NCI-H187 treated with DMSO at 0.1 percent for 48 hours (cell line): ENCODE measurements at places on chromosomes 16 and 17.

DNA sequence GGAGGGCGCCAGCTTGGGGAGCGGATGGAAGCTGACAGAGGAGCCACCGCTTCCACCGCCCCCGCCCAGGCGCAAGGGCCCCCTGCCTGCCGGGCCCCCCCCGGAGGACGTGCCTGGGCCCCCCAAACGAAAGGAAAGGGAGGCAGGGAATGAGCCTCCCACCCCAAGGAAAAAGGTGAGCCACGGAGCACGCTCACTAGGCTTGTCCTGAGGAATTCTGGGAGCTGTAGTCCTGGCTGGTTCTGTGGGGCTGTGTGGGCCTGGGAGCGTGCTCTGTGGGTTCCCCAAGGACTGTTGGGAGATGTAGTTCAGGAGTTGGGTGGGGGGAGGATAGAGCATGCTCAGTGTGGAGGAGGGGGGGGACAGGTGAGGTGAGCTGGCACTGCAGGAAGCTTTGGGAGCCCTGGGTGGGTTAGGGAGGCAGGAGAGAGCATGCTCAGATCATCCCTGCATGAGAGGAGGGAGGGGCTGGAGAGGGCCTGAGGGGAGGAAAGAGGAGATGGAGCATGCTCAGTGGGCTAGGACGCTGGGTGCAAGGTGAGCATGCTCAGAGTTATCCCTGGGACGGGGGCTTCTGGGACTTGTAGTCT, 4.5 kb downstream of the FBXL19 start:
- DNase-seq = peak; percentile 53

DNA sequence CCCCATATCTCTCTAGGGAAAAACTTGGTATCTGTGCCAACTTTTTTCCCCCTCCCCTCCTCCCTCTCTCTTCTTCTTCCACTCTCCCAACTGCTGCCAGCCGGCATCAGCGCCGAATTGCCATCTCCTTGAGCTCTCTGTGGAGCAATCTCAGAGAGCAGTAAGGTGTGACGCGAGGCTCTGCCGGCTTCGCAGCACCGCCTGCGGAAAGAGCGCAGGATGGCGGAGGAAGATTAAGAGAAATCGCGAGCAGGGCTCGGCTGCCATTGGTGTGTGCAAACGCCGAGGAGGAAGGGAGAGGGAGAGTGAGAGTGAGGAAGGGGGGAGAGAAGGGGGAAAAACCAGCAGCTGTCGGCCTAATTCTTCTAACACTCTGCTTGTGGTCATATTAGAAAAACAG, 44.2 kb downstream of the NEUROD2 start:
- no peak for DNase-seq

- DNase-seq = no peak
These were observed 10.9 kb downstream of the ADGRG1 start for GRCh38 chr16:57639172-57639887.

DNA sequence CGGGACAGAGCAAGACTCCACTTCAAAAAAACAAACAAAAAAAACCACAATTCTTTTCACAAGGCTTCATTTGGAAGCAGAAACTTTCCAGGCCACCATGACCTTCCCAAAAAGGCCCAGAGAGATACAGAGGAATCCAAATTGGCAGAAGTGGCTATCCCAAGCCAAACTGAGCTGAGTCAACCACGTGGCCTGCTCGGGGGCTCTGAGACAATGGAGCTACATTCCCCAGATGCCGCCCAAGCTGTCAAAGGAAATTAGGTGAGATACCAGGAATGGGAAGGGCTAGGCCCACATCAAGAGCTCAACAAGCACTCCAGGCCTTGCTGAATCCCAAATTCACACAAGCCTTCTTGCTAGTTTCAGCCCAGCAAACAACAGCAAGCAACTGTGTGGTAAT, 5.7 kb upstream of the EXOSC6 start:
- no peak for DNase-seq

- DNase-seq = no peak
These were observed 194.6 kb upstream of the SDK2 start for GRCh38 chr17:73838815-73839214.

- no peak for DNase-seq
These were observed 13.9 kb upstream of the HELZ start for GRCh38 chr17:67258821-67259468.

DNA sequence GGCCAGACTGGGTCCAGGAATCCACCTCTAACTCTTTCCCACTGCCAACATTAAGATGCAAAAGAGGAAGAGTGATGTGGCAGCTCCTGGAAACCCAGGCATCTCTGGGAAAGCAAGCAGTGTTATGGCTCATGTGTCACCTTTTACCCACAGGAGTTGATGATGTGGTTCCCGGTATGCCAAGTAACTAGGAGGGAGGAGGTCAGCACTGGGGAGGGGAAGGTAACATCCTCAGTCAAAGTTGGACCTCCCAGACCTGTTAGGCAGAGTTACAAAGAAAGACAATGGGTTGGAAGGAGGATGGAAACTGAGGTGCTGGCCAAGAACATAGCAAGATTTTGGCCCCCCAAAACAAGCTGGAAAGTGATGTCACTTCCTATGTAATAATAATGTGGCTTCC, 11.4 kb downstream of the KRABD2 start:
- no peak for DNase-seq

DNA sequence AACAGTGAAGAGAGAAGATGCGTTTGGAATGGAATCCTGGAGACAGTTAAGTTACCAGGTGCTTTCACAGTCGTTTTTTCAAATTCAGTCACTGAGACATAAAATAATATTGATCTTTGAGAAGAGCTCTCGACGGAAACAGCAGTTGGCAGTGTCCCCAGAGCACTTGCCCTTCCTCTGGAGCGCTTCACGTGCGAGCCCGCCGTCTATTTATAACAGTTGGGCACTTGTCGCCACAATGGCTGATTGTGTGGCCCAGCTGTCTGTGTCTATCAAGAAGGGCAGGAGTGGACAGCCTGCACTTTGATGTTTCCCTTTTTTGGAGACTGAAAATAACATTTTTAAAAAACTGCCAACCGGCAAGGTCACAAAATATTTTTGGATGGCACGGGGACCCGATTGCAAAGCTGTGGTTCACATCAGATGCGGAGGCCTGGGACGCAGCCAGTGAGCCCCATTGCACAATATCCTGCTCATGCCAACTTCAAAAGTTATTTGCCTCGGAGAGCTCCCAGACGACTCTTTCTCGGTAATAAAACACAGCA, 62.9 kb downstream of the ADCY9 start:
- peak; percentile 94 for DNase-seq
